GM13976 (cell line): ENCODE measurements at places on chromosomes 2 and 18.

DNA sequence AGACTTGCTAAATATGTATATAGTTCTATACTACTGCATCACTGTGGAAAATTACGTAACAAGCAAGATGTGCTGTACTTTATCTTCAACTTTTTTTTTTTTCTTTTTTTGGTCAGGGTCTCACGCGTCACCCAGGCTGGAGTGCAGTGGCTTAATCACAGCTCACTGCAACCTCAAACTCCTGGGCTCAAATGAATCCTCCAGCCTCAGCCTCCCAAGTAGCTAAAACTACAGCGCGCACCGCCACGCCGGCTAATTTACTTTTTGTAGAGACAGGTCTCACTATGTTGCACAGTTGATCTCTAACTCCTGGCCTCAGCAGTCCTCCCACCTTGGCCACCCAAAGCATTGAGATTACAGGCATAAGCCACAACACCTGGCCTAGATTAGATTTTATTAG lies 68.0 kb downstream of the COX7A2L start:
- DNase-seq: no peak

GRCh38 chr2:212176151-212176550 lies 362.5 kb downstream of the ERBB4 start:
- no peak for DNase-seq

- DNase-seq: no peak
Observed at GRCh38 chr2:191629001-191629453, 48.9 kb upstream of the NABP1 start.

DNA sequence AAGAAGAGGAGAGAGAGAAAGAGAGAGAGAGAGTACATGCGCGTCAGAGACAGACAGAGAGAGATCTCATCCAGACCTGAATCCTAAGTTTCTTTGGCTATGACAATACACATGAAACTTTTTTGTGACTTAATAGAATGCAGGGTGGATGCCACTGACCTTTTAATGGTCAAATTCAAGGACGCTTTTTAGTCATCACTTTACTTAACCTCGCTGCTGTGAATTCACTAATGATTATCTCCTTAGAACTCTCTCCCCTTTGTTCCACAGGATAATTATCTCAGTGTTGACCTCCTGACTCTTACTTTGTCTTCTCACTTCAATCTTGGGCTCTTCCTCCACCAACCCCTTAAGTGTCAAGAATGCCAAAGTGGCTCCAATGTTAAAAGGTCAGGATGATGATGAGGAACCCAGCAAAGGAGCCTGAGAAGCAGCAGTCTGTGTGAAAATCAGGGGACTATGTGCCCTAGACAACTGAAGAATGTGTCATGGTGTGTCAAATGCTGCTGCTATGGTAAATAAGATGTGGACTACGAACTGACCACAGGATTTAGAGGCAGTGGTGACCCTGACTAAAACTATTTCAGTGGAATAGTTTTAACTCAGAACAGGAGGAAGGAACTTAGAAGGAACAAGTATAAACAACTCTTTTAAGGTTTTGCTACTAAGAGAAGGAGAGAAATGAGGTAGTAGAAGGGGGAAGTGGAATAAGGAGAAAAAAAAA lies 382.1 kb downstream of the ZEB2 start:
- DNase-seq: no peak
